ENCODE measurements at places on chromosomes 6 and 20.

GRCh38 chr6:89251170-89251569 is 34.0 kb upstream of the GABRR1 start:
- DNase-seq = no peak

DNA sequence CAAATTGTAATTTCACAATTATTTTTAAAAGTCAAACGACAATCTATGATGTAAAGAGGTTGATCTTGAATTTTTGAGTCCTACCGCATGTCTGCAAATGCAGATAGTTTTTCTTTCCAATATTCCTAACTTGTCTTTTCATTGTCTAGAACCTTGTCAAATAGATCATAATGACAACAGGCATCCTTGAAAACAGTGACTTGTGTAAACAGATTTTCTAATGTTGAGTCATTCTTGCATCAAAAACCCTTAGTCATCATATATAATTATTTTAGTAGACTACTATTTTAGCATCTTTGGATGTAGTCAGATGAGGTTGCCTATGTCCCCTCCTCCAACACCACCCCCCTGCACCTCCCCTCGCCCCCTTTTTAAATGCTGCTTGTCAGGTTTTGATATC is 43.8 kb downstream of the BMP6 start:
- DNase-seq = no peak

GRCh38 chr6:100627911-100628758 is 163.4 kb upstream of the SIM1 start:
- no peak for DNase-seq

DNA sequence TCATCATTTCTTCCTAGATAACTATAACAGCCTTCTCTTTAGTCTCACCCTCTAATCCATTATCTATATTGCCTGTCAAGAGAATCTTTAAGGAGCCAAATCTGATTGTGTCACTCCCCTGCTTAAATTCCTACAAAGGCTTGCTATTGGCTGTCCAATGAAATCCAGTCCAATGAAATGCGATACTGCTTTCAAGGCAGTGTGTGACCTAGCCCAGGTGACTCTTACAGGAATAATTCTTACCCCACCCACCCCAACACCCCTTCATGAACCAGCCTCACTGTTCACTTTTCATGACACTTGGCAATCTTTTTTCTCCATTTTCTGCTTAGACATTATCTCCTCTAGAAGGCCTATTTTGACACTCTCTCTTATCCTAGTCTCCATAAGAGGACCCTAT is 163.3 kb upstream of the MARCKS start:
- no peak for DNase-seq

- no peak for DNase-seq
Observed at GRCh38 chr6:105045526-105045925, 88.6 kb downstream of the LIN28B start.

DNA sequence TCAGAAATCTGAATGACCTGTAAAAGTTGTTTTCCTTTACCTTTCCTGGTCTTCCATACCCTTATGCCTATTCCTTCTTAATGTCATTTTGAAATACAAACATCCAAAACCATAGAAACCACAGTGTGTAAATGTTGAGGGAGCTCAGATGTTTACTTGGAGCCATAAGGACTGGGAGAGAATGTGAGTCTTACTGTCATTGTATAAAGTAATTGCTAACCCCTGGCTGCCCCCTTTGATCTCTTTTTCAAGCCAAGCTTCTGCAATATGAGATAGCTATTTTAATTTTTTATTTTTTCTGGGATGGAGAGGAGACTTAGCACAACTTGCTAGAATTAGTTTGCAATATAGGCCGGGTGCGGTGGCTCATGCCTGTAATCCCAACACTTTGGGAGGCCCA is 124.4 kb upstream of the AKIRIN2 start:
- DNase-seq = no peak

DNA sequence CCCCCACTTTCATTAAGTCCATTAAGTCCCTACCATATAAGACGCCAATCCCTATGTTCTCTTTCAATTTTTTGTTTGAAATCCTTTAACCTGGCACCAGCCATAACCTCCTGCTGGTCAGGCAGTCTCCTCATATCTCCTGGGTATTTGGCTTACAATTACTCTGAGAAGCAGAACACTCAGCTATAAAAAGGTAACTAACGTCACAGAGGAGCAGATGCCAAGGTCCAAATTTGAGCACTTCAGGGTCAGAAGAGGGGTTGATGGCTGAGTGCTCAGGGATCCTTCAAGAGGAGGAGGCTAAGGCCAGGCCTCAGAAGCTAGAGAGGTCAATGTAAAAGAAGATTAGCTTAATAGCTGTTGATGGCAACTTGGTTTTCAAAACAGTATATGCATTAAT is 22.3 kb upstream of the RCAN2 start:
- DNase-seq = no peak

DNA sequence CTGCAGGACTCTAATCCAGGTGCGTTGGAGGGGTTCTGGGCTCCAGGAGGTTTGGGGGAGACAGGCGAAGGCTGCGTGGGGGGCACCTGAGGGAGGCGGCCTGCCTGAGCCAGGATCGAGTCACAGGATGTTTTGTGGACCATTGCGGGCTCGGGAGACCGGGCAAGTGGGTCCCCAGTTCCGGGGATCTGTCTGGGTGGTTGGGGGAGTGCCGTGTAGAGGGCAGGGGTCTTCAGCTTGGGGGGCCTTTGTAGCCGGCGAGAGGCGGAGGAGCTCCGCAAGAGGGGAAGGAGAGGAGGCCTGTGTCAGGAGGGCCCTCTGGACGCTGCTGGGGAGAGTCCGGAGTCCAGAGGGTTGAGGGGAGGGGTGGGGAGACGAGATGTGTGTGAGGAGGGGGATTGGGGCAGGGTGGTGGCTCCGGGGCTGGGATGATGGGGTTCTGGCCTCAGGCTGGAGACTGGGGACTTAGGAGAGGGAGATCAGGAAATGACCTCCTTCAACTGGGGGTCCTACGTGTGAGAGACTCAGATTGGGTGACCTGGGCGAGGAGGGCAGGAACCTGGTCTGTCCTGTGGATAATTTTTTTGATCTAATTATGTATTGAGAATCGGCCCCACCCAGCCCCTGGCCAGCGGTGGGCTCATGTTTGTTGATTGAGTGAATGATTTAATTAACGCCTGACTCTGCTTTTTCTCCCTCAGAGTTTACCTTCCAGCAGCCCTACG is 505 bp downstream of the SNAI1 start:
- DNase-seq = no peak

DNA sequence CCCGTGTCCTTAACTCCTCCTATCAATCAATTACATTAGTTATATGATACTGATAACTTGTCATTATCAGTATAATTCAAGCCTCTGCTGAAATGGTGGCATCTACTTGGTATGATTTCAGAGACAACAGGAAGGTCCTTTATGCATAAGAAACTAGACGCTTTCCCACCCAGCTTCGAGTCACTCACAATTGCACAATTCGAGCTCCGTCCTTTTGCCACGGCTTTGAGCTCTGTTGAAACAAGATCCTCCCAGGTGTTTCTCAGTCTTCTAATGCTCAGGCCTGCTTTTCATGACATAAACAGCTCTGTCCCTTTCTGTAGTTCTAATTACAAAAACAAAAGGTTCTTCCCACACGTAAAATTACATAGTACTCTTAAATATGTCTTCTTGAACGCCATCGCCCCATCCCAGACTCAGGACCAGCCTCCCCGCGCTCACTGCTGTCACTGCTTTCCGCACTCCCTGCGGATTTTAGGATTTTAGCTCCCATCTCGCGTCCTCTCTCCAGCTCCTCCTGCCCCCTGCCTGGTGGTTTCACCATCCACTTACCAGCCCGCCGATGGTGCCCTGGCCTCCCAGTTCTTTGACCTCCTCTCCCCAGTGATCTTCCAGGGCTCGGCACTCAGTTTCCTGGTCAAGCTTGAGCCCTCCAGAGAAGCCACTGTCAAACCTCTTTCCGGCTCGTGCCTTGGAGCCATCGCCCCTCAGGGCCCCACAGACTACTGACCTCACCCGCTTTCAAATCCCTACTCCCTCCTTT is 23.2 kb upstream of the PNPLA1 start:
- no peak for DNase-seq

DNA sequence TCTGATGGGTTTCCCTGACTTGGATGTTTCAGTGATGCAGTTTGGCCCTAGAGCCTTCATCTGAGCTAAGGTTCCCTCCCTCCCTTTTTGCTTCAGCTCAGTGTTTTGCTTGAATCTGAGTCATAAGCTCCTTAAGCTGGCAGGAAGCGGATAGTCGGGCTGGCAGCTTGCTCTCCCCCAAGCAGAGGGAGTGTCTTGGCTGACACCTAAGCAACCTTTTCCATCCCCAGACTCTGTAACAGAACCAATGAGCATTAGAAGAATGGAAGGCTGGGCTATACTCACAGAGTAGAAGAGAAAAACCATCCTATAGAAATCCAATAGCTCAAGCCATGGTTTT is 98.3 kb downstream of the HAO1 start:
- no peak for DNase-seq

GRCh38 chr6:139364302-139364981 is 10.0 kb downstream of the CITED2 start:
- DNase-seq = peak; percentile 81

GRCh38 chr6:142376800-142377496 is 75.1 kb downstream of the ADGRG6 start:
- DNase-seq = no peak

DNA sequence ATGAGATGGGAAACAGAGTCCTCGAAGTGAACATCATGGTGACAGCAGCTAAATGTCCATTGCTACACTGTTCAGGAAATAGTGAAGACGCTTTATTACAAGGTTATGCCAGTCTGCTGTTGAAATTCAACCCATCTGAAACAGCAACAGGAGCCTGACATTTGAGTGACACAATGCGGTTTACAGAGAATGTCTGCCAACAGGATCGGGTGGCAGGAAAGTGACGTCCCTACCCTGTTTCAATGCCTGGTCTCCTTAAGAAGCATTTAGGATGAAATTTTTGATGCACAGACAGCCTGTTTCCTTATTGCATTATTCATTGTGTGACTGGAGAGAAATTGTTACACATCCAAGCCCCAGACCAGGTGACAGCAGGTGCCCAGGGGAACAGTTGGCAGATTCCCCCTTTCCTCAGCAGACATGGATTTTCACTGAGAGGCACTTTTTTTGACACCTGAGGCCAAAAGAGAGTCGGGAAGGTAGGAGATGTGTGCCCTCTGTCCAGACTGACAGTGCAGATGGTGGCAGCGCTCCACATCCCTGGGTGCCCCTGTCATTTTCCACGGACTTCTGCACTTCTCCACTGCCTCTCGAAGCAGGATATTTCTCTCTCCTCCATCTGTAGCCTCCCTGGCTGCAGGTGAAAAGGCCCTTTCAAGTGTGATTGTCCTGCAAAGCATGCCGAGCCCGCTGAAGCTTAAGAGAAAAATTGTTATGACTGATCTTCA is 87.9 kb downstream of the BFSP1 start:
- DNase-seq = no peak

GRCh38 chr20:40991181-40991889 is 37.3 kb upstream of the TOP1 start:
- peak; percentile 15 for DNase-seq

- DNase-seq = no peak
Observed at GRCh38 chr6:340186-340955, 48.1 kb downstream of the DUSP22 start.

DNA sequence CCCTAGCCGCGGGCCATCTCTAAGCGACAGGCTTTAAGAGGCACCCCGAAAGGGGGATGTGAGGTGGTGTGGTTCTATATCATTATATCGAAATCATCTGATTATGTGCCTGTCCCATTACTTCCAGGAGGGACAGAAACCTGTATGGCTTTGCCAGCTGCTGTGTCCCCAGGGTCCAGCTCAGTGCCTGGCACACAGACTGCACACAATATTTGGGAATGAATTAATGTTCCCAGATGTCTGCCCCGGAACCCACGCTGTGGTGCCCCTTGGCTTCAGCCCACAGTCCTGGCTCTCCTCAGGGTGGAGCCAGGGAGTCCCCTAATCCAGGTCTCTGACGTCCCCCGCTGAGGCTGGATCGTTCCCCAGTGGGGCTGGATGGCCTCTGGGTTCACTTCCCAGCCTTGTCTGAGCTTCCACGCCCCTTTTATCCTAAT is 8.9 kb upstream of the AHCY start:
- DNase-seq = no peak

DNA sequence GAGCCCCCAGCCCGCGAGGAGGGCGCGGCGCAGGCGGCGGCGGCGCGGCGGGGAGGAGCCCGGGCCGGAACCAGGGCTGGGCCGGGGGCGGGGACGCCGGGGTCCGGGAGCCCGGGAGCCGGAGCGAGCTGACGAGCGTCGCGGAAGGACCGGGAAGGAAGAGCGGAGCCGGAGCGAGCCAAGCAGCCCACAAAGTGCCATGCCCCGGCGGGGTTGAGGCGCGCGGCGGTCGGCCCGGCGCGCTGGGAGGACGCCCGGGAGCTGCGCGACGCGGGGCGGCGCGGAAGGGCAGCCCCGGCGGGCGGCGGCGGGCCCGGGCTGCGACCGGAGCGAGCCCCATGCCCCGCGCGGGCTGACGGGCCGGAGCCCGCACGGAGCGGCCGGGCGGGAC is 289 bp downstream of the FOXP4 start:
- peak; percentile 55 for DNase-seq

GRCh38 chr6:20875369-20875963 is 341.2 kb downstream of the CDKAL1 start:
- no peak for DNase-seq

DNA sequence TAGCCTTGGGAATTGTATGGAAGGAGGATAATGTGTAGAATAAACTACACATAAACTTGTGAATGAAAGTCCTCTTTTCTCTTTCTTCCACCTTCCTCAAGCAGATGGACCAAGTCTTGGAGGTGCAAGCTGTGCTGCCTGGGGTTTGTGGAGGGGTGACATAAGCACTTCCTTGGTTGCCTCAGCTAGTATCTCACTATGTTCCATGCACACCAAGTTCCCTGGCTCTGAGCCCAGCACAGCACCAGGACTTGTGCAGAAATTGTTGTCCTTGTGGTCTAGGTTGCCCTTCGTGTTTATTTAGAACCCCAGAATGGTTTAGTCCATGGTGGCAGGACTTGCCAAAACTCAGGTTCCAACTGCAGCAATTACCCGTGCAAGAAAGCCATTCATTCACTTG is 110.3 kb downstream of the MEI4 start:
- no peak for DNase-seq

DNA sequence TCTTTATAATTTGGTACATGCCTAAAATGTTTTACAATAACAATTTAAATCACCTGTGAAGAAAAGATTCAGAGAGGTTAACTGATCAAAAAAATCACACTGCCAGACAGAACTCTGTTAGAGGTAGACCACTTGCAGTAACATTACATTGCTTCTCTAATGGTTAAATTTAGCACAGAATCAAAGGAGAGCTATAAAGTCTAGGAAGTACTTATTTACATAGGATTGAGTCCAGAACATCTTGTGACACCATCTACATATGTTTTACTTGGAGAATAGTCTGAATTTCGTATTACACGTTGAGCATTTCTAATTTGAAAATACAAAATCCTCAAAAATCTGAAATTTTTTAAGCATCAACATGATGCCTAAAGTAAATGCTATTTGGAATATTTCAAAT is 17.2 kb upstream of the TBC1D20 start:
- DNase-seq = no peak
